Dorsolateral prefrontal cortex (tissue), 122 donors: ENCODE measurements at places on chromosomes 5 and 9.
A peak's percentile ranks its signal among the peaks of the same experiment; 100 is the strongest.

DNA sequence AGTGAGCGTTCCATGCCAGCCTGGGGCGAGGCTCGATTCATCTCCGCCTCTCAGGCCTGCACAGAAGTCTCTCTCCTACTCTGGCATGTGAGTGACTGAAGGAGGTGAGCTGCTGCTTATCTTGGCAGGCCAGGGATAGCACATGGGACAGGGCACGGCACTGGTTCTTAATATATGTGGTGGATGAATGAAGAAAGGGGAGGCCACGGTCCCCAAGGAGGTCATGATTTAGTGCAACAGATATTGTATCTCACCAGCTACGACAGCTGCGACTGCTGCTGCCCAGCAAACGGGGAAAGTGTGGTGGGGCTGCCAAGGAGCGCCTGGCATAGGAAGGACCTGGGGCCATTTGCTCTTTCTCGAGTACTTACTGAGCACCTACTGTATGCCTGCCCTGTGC, 19.3 kb upstream of the MAPK9 start:
- DNase-seq: no peak

GRCh38 chr9:134571946-134572917, 69.4 kb upstream of the COL5A1 start:
- peak; percentile 10 for DNase-seq

DNA sequence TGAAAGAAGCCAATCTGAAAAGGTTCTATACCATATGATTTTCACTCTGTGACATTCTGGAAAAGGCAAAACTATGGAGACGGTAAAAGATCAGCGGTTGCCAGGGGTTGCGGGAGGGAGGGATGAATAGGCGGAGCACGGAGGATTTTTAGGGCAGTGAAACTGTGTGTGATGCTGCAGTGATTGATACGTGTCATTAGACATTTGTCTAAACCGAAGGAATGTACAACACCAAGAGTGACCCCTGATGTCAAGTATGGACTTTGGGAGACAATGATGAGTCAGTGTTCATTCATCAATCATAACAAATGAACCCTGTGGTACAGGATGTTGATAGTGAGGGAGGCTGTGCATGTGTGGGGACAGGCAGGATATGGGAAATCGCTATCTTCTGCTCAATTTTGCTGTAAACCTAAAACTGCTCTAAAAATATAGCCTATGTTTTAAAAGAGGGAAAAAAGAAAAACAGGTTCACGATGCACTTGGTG, 34.4 kb downstream of the ERGIC1 start:
- DNase-seq: no peak

GRCh38 chr9:107523539-107523938, 34.0 kb upstream of the KLF4 start:
- DNase-seq: no peak

DNA sequence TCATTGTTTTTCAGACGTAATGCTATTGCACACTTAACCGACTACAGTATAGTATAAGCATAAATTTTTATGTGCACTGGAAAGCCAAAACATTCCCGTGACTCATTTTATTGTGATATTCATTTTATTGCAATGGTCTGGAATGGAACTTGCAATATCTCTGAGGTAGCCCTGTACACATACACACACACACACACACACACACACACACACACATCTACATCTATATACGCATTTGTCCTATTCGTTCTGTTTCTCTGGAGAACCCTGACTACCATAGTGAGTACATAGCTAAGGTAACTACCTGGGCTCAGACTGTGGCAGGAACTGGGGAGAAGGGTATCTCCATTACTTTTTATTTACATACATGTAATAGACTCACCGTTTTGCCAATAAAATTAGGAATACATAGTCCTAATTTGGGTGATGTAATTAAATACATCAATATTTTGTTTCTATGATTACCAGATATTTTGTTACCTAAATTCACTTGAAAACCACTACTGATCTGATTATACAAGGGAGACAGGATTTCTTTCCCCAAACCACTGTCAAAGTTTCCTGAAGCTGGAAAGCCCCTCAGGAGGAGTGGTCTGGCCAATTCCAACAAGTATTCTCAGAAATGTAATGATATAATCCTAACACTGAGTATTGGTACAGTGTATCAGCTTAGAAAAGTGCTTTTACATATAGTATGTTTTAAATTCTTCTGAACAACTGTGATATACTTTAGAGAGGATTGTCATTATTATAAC, 74.0 kb upstream of the PLPP1 start:
- no peak for DNase-seq

DNA sequence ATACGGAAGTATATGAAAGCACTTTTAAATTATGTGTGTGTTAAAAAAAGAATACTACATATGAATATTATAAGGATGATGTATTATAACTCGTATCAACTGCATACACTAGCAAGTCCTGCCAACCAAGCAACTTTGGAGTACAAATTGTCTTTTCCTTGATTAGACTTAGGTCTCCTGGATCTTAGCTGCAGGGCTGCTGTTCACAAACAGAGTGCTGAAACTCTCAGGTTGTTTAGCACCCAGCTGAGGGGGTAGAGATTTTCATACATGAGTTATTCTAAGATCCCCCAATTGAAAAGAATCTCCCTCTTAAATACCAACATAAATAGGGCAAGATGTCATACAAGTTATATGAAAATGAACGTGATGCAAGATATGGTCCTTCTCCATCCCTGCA, 149.8 kb upstream of the TNC start:
- no peak for DNase-seq

DNA sequence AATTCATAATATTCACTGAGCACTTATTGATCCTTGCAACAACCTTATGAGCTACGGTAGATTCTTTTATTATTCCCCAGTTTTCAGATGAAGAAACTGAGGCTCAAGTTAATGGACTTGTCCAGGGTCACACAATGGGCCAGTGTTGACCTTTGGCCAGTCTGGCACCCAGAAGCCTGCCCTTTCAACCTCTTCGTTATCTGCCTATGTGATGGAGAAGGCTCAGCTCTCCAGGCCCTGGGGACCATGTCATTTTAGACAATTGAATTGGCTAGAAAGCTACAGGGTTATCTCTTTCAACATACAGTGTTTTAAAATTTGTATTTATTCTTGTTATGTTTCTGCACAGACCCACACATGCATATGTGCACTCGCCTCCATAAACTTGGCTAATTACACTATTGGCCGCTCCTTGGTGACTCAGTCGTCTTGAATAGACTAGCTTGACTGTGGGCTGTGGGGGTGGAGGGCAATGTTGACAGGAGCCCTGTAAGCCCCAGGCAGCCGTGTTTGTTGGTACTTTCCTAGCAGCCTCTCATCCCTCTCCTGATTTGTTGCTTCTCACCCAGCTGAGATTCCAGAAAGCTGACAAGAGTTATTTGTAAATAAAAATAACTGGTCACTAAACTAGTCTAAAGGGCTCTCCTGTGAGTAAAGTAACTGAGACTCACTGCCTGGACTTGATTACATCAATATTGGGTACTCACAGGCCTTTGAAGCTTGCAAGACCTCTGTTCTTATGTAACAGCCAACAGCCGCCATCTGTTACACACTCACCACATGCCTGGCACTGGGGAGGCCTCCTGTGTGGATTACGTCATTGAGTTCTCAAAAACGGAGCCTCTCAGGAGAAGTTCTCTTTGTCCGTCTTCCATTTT, 8.5 kb upstream of the ANGPTL2 start:
- peak; percentile 87 for DNase-seq

GRCh38 chr5:1959725-1960581, 77.2 kb upstream of the IRX4 start:
- DNase-seq: no peak

DNA sequence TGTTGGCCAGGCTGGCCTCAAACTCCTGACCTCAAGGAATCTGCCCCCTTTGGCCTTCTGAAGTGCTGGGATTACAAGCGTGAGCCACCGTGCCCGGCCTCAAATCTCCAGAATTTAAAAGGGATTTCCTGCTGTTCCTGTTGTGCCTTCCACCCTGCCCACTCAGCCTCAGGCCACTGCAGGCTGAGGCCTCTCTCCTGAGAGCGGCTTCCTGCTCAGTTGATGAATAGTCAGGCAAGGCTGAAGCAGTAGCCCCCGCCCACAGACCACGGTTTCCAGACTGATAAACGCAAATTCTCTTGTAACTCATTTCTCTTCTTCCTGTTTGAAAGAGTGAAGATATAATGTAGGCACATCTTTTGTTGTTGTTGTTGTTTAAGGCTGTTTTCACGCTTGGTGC, 127.0 kb upstream of the PLCXD3 start:
- no peak for DNase-seq

GRCh38 chr5:134642931-134643530, 5.6 kb upstream of the SEC24A start:
- no peak for DNase-seq

GRCh38 chr5:14369780-14370179, 211.8 kb upstream of the OTULINL start:
- no peak for DNase-seq

GRCh38 chr5:176716320-176716719, 69.0 kb downstream of the TSPAN17 start:
- peak; percentile 62 for DNase-seq

DNA sequence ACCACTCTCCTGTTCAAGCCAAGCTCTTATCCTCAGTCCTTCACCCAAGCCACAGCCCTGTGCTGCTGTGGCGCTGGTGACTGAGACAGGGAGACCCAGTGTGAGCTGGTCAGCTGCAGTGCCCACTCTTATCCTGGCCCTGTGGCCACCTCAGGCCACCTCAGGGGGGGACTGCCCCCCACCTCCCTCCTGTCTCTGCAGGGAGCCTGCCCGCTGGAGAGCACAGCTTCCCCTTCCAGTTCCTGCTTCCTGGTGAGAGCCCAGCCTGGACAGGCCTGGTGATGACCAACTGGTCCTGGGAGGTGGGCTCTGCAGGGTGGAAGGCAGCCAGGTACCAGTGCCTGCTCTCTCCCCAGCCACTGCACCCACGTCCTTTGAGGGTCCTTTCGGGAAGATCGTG, 5.5 kb upstream of the EHMT1 start:
- DNase-seq: no peak

- DNase-seq: no peak
Measured at GRCh38 chr5:118126159-118126558, 862.2 kb downstream of the DTWD2 start.

GRCh38 chr9:70054521-70054920, 10.9 kb downstream of the MAMDC2 start:
- no peak for DNase-seq

DNA sequence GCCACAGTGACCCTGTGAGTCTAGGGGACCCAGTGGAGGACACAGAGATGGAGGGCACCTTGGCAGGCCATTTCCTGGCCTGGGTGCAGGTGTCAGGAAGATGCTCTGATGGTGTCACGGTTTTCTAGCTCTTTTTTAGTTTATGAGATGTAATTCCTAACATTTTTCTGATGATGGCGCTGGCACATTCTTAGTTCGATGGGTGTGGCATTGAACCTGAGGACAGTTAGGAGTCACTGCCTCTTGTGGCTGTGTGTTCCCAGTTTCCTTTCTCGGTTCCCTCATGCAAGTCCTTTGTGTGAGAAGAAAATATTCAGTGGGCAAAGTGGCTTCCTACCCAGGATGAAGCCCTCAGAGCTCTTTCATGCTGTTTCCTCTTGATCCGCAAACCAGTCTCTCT, 129.4 kb upstream of the ICE1 start:
- DNase-seq: no peak

DNA sequence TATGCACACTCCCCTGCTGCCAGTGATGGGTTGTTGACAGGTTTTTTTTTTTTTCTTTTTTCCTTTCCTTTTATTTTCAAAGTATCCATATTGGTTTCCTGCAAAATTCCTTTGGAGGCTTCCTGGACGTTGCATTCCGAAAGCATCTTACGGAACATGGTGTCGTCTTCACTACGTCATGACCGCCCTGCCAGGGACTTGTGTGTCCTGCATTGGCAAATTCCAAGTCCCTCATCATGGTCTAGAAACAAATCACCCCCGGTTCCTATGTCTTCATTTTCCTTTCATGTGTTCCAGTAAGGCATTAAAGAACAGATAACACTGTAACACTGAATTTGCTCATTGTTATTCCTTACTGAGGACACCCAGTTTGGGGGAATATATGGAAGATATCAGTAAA, 35.0 kb upstream of the ADAMTSL1 start:
- DNase-seq: no peak

GRCh38 chr9:87324613-87325194, 173.0 kb upstream of the DAPK1 start:
- no peak for DNase-seq

DNA sequence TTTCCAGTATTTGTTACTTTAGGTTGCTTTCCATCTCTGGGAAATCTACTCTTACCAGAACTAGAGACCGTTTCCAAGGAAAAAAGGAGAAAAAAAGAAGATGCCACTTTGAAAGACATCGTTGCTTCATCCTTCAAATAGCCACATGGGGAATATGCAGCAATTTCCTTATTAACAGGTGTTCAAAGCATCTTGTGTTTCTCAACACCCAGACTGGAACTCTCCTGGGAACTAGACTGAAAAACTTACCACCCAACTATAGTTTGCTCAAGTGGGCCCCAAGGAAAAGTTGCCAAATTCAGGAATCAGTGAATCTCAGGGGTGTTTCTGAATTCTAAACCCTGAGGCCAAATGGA, 80.0 kb upstream of the JAK2 start:
- DNase-seq: no peak

DNA sequence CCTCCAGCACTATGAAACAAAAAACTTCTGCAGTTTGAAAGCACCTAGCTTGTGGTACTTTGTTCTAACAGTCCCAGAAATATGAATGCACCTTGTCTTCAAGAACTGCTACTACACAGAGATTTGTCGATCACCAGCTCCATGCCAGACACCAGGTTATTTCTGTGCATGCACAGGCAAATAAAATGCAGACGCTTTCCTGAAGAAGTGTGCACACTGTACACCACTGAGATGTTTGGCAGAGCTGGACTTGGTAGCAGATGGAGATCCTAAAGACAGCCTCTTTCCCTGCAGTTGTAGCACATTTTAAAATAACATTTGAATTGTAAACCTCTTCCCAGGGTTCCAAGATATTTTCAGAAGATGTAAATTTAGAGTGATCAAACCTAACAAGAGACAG, 730.0 kb downstream of the MTRR start:
- no peak for DNase-seq

- no peak for DNase-seq
Measured at GRCh38 chr9:33677506-33677809, 117.9 kb upstream of the PRSS3 start.

DNA sequence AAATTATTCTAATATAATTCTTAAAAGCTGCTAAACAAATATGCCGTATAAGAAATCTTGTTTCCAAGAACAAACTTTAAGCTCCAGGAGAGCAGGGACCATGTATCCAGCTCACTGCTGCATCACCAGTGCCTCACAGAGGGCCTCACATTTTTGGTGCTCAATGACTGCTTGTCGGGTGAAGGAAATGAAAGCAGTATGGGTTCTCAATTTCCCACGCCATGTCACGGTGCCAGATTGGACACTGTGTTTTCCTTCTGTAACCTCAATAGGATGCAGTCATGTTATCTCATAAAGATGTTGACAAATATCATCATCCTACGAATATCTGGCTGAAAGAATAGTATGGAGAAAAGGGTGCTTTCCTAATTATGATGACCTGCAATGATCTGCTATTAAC, 64.7 kb downstream of the POU5F2 start:
- DNase-seq: no peak

- no peak for DNase-seq
Measured at GRCh38 chr5:156380848-156381247, 53.9 kb downstream of the SGCD start.

GRCh38 chr5:137747848-137748247, 6.3 kb downstream of the HNRNPA0 start:
- no peak for DNase-seq

- no peak for DNase-seq
Measured at GRCh38 chr5:76083555-76084495, 642 bp downstream of the SV2C start.
